ENCODE measurements at places on chromosomes 5 and 9. TPM values are rescaled to one million over a fixed set of nuclear protein-coding genes. Genes with fewer than 3 reads are reported as not detected.

The DOCK8 gene
- 7.1 TPM for total RNA-seq

The FOXD4L4 gene
- 0.30 TPM for total RNA-seq

The FRMD3 gene
- 21.3 TPM for total RNA-seq

- H3K27ac ChIP-seq = no peak overlapping the region
- no peaks in the 10 kb centered on the region for H3K4me1 ChIP-seq
- DNase-seq = peak; percentile 71
- H3K4me3 ChIP-seq = no peak overlapping the region
These were observed 150.1 kb downstream of the OSTF1 start for GRCh38 chr9:75238311-75238976.

- no peak overlapping the region for H3K27ac ChIP-seq
- no peak for DNase-seq
- H3K27me3 ChIP-seq = no peaks in the 10 kb centered on the region
These were observed 86.9 kb upstream of the CTNNA1 start for GRCh38 chr5:138666226-138666742.

DNA sequence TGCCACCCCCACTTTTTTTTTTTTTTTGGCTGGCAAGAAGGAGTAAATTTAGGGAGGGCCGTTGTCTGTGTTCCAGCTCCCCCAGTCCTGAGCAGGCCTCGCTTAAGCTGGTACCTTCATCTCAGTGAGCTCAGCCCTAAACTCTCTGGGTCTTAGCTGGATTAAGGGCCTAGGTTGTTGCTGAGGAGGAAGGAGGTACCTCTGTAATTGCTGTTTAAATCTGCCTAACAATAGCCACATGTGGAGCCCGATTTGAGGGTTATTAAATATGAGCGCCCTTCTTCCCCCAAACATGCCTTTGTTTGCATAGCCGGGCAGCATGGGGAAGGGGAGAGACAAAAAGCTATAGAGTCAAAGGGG, 179.0 kb upstream of the PITX1 start:
- no peak overlapping the region for H3K4me3 ChIP-seq
- H3K36me3 ChIP-seq = no peaks in the 10 kb centered on the region
- H3K27ac ChIP-seq = no peak overlapping the region
- DNase-seq = no peak
- no peaks in the 10 kb centered on the region for H3K4me1 ChIP-seq

DNA sequence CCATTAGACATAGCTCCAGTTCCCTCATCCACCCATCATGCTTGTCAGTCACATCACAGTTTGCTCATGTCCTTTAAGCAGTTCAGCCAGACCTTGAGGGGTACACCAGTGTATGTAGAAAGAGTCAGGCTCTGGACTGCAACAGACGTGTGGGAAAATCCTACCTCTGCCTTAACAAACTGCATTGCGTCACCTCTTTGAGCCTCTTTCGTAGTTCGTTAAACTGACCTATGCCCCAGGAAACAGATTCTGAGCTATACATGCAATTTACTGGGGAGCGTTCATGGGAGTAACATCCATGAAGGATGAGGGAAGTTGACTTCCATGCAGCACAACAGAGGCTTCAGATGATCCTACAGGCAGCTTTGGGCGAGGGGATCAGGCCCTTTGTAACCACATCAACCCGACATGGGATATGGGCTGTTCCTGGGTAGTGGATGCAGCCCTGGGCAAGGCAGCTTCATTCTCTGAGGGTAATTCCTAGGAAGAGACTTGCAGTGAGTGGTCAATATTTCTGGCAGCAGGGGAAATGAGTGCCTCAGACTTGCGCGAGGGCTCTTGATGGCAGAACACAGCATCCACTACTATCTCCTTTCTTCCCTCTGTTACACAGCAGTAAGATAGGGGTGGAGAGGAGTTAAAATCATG, 4.3 kb downstream of the SPINK4 start:
- no peaks in the 10 kb centered on the region for H3K4me1 ChIP-seq
- no peak overlapping the region for H3K4me3 ChIP-seq
- no peaks in the 10 kb centered on the region for H3K27me3 ChIP-seq
- no peaks in the 10 kb centered on the region for H3K36me3 ChIP-seq

DNA sequence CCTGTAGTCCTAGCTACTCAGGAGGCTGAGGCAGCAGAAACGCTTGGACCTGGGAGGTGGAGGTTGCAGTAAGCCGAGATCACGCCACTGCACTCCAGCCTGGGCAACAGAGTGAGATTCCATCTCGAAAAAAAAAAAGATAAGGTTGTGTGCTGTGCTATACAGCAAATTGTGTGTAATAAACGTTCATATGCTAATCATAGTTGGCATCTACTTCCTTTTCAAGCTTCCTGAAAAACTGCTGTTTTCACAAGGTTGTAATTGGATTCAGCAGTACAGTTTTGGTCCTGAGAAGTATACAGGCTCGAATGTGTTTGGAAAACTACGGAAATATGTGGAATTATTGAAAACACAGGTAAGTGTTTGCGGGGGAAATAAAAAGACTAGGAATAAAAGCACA, 25.5 kb downstream of the OTULINL start:
- H3K4me3 ChIP-seq = no peak overlapping the region
- no peaks in the 10 kb centered on the region for H3K4me1 ChIP-seq
- no peaks in the 10 kb centered on the region for H3K36me3 ChIP-seq

All from colonic mucosa (tissue), 4 donors.